Fibroblast of skin of right quadriceps (primary cell): ENCODE measurements at places on chromosomes 2 and 18.
A peak's percentile ranks its signal among the peaks of the same experiment; 100 is the strongest.

GRCh38 chr2:176091329-176092258 is 927 bp upstream of the HOXD13 start:
- no peak for DNase-seq

- DNase-seq: peak; percentile 17
Measured at GRCh38 chr18:62928326-62928725, 213.0 kb downstream of the PHLPP1 start.

- peak; percentile 26 for DNase-seq
Measured at GRCh38 chr2:23486684-23487075, 101.7 kb downstream of the KLHL29 start.

DNA sequence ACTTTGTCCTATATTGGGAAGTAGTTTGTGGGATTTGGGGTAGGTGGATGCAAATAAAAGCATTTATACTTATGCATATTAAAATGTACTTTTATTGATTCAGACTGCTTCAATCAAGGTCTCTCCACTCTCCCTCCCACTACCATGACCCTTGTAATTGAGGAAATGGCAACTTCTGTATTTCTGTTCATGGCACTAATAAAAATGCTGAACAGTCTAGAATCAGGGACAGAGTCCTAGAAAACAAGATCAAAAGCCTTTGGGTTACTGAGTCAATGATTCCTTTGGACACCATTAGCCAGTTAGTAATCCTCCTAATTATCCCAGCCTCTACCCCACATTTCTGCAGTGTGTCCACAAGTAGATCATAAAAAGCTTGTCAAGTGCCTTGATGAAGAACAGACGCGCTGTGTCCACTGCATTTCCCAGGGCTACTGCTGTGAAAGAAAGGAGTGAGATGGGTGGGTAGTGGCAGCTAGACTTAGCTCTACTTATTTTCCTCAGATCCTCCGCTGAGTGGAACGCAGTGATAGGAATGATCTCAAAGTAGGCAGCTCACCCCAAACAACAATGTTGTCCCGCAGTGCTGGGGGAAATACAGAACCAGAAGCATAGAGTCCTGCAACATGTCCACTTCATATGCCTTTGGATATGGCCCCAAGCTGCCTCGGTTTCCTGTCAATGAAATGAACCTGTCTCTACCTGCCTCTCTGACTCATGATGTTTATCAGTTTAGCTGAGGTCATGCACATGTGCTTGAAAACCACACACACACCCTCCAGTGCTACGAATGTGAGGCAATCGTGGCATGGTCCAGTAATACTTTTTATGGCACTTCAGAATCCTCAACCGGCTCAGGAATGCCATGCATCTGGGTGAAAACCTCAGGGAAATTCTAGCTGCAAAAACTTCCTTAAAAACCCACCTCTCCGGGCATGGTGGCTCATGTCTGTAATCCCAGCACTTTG is 115.5 kb downstream of the COL6A3 start:
- peak; percentile 87 for DNase-seq

GRCh38 chr18:76274468-76275289 is 220.4 kb downstream of the ZNF516 start:
- DNase-seq: no peak

DNA sequence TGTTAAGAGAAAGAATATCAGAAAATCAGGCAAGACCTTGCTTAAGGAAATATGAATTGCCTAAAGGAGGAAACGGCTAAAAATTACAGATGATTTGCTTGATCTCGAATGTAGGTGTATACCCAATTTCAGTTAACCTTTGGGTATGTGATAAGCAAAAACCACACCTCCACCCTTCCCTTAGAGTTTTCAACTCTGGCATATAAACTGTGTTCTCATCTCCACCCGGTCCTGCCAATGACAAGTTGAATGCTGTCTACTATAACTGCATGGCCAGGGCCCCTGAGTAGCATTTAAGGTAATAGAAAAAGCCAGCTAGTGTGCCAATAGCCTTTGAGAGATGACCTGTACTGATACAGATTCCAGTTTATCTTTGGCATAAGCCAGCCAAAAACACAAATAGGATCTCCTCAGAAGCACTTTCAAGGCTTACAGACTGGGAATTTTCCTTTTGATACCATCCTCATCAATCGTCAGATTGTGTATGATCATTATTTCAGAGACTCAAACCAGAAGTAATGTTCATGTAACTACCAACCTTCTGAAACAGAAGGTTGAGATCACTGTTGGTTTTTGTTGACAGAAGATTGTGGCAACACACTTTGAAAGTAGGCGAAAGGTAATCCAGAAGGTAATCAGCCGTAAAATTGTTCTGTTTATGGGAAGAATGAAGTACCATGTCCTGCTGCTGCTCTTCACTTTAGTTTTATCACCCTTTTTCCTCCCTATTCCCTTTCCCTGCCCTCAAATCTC is 163.1 kb downstream of the GFPT1 start:
- DNase-seq: no peak

GRCh38 chr2:69917852-69918251 is 2.9 kb downstream of the MXD1 start:
- DNase-seq: peak; percentile 76

- DNase-seq: no peak
Measured at GRCh38 chr2:234265206-234265605, 214.7 kb downstream of the SPP2 start.

- no peak for DNase-seq
Measured at GRCh38 chr2:129775952-129776653, 203.4 kb upstream of the RAB6C start.

DNA sequence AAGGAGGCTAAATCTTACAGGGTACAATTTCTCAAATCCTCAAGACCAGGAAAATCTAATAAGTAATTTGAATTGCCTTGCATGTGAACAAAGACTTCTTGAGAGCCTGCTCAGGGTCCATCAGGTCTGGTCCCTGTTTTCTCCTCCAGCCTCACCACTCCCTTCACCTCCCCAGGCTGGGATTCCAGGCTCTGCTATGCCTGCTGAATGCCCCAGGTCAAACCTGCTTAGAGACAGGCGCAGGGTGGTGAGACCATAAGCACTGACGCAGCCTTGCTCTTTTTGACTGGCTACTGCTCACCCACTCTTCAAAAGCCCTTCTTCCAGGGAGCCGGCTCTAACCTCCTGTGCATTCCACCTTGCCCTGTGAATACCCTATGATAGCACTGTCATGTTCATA is 356.4 kb upstream of the ACVR2A start:
- DNase-seq: no peak

GRCh38 chr2:101732199-101732598 is 34.7 kb downstream of the MAP4K4 start:
- DNase-seq: no peak
